ENCODE measurements at places on chromosomes 1 and 21.

GRCh38 chr1:229251185-229251584, 19.7 kb upstream of the RAB4A start:
- DNase-seq: no peak

DNA sequence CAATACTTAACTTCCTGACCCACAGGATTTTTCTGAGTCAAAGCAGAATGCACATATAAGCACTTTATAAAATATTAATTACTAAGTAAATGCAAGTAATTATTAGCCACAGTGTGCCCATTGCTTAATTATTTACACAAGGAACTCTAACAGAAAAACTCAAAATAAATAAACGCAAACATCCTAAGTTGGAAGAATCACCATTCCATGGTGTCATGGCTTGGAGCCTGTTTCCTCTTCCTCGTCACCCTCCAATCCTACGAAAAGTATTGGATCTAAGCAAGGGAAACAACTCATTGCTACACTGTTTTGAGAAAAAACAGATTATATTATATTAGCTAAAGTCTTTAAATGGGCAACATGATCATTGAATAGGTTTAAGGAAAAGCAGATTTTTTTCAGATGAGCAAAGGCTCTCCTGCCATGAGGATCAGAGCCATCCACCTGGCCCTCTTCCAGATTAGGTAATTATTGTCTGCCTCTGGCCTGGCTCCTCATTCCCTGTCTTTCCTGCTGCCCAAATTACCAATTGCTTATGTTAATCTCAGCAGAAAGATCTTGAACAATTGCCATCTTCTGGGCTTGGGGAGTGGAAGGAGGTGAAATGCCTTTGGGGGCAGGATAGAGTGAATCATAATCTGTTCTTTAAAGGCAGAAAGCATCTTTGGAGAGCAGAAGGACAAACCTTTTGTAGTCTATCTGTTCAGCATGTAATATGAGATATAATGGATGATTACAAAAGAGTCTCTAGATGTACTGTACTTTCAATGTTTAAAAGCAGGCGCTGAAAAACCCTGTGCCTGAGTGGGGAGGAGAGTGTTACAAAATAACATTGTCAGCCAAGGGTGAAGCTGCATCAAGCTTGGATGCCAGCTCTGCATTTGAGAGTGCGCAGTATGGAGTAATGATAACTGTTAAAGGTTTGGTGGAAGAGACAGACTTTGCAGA, 121.2 kb downstream of the DUSP10 start:
- no peak for DNase-seq

DNA sequence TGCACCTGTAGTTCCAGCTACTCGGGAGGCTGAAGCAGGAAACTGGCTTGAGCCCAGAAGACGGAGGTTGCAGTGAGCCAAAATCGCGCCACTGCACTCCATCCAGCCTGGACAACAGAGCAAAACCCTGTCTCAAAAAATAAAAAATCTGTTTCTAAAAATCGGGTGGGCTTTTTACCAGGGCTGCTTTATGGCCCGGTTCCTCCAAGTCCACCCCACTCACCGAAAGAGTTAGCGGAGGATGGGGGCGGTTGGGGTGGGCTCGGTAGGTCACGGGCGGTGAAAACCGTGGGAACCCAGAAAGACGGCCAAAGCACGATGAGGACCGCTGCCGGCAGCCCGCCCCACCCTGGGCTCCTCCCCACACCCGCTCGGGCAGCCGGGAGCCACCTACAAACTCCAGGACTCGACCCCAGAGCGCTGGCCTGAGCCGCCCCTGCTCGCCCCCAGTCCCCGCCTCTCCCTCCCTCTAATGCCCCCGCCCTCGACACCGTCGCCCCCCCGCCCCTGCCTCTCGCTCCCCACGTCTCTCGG, 846 bp upstream of the PER3 start:
- no peak for DNase-seq

DNA sequence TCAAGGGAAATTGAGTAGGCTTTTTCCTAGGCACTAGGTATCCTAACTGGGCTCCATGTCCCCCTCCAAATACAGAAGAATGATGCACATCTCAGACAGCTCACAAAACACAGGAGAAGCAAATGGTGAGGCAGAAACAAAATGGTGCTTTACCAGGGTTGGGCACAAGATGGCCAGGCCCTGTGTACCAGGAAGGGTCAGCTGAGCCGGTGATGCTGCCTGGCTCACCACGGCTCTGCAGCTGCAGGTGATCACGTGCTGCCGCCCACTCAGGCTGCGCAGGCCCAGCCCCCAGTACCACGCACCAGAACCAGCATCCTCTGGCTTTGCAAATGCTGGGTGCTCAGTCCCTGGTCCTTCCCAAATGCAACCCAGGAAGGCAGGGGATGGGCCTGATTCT, 993 bp upstream of the DSCAM start:
- DNase-seq: no peak

DNA sequence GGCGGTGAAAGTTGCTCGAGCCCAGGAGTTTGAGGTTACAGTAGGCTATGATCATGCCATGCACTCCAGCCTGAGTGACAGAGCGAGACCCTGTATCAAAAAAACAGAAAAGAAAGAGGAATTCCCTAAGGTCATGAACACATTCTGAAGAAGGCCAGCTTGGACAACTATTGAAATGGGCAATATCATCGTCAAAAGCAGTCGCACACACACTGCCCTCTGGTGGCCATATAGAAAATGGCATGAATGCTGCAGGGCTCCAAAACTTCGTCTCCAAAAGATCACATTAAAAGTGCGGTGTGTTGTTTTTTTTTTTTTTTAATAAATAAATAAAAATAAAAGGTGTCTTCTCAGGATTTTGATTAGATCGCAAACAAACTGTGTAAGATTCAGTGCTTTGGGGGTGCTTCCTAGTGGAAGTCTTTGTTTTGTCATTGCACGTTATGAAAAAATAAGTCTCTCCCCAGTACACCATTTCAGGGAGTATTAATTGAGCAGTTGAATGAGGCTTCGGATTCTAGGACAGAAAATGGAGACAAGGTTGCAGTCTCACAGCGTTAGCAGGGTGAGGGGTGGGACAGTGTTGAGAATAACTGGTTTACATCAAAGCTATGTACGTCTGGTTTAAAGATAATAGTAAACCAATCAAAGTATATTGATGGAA, 87.5 kb upstream of the FMN2 start:
- no peak for DNase-seq

DNA sequence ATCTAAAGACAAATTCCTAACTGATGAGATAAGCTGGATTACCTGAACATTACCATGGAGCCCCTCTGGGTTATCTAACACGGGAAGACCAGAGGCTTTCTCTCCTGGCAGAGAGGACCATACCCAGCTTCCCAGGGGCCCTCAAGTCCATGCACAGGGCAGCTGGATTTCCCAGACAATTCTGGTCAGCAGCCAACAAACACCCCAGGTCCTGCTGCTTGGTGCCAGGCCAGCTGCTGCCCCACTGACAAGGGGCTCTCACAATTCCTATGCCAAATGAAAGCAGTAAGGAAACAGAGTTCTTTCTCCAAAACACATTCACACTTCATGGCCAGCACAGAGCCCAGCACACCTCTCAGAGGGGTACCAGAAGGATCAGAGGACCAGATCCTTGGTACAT, 114.2 kb downstream of the HLCS start:
- no peak for DNase-seq

DNA sequence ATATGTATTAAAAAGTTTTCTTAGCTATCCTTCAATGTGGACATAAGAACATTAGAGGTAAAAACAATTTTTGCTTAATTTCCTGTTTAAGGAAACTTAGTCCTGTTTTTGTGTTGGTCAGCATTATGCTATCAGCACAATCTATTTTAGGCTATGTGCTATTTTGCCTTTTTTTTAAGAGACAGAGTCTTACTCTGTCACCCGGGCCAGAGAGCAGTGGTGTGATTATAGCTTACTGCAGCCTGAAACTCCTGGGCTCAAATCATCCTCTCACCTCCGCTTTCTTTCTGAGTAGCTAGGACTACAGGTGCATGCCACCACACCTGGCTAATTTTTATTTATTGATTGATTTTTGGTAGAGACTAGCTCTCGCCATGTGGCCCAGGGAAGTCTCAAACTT, 199.1 kb upstream of the TMPRSS15 start:
- DNase-seq: no peak

GRCh38 chr1:228512781-228513198, 25.6 kb downstream of the RNF187 start:
- no peak for DNase-seq

GRCh38 chr1:244674446-244674845, 21.5 kb downstream of the DESI2 start:
- DNase-seq: no peak

- DNase-seq: no peak
Observed at GRCh38 chr1:76868154-76868882, 1.0 kb downstream of the ST6GALNAC5 start.

GRCh38 chr1:235304549-235305451, 23.2 kb downstream of the ARID4B start:
- no peak for DNase-seq

DNA sequence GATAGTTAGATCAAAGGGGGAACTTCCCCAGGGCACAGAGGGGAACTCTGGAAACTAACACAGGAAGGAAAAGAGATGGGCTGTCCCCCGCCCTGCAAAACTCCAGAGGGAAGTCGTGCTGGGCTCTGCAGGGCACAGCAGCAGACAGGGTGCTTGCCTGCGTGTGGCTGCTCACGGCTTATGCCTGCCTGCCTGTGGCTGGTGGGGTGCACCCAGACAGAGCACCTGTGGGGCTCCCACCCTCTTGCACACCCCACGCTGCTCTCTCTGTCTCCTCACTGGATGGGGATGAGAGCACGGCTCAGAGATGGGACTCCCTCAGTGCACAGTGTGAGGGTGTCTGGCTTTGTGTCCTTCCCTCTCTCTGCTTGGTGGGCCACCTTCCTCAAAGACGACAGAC, 13.5 kb upstream of the ETV3L start:
- no peak for DNase-seq

GRCh38 chr1:183423541-183423940, 5.4 kb upstream of the NMNAT2 start:
- DNase-seq: no peak

DNA sequence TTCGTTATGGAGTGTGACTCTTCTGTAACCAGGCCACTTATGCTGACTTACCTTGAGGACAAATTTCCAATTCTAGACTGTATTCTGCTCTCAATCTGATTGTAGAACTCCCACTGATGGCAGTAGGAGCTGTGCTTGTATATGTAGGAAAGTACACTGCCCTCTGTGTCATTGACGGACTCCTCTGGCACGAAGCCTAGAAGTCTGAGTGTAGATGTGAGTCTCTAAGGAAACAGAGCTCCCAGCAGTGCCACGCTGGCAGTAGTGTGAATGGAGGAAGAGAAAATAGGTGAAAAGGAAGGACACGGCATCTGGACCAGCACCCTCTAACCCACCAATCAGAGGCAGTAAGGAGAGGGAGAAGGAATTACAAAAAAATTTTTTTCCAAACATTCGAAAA, 130.4 kb upstream of the ADGRL2 start:
- no peak for DNase-seq

DNA sequence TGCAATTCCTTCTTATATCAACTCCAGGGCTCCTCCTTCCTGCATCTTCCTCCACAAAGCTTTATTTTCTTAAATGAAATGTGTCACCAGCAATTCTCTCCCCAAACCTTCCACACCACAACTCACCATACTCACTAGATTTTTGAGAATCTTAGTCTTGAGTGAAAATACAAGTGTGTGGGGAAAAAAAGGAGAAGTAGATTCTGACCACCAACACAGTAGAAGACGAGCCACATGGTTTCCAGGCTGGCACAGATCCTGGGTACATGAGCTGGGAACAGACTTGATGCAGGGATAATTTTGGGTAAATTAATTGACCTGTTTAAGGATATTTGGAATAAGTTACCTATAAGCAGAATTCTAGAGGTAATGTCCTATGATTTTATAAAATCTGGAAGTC, 72.8 kb upstream of the KCNJ15 start:
- no peak for DNase-seq

- no peak for DNase-seq
Observed at GRCh38 chr1:212430416-212430815, 2.3 kb upstream of the NENF start.

DNA sequence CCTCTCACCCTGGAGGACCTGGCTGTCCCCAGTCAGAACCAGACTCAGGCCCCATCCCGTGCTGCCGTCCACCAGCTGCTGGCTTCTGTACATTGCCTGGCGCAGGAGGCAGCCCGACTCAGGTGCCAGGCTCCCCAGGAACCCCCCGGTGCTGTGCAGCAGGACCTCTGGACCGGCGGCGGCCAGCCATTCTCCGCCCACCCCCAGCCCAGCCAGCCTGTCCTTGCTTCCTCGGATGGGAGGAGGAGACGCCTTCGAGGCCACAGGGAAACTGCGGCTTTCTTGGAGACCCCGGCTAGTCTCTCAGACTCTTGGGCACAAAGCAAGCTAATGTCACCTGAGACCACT, 4.4 kb downstream of the C1orf167 start:
- no peak for DNase-seq

DNA sequence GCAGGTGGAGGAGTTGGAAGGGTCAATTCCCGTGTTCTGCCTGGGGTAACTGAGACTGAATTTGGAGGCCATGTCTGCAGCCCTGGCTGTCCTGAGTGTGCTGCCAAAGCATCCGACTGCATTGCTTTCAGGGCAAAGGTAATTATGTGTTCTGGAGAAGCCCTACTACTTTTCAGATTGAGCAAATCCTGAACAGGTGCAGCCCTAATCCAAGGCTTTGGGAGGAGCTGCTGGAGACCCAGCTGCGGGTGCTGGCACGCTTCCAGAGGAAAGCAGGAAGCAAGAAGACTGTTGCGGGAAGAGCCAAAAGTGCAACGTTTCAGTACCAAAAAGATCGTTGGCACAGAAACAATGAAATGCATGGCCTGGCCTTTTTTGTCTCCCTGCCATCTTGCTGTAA, 73.7 kb upstream of the NRIP1 start:
- no peak for DNase-seq

DNA sequence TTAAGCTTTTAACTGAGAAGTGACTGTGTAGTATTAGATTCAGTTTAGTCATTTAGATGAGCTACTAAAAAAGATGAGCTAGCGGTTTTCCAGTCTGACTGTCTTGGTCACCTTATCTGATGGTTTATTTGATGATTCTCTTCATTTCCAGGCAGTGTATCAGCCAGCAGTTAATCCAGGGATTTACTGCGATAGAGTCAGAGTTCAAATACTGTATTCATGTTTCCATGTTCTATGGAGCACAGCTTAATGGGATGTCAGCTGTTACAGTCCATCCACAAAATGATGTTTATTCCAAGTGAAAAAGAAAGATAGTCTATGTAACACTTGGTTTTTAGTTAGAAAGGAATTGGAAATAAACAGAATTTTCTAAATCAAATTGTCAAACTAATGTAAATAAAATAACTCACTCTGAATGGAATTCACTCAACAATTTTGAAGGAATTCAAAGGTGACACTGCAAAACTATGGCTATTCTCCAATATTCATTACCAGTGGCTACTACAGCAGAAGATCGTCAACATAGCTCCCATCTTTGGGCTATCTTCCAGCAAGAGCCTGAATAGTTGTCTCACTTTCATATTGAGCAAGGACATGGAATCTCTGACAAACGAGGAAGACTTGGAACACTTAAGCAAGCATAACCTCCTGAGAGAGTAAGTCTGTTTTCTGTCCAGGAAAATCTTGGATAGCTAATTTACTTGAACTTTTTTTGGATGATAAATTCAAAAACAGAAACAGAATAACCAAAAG, 54.6 kb upstream of the DPT start:
- DNase-seq: no peak
